ENCODE measurements at places on chromosomes 2 and 18. TPM values are rescaled to one million over a fixed set of nuclear protein-coding genes. Genes with fewer than 3 reads are reported as not detected.
A peak's percentile ranks its signal among the peaks of the same experiment; 100 is the strongest.

DNA sequence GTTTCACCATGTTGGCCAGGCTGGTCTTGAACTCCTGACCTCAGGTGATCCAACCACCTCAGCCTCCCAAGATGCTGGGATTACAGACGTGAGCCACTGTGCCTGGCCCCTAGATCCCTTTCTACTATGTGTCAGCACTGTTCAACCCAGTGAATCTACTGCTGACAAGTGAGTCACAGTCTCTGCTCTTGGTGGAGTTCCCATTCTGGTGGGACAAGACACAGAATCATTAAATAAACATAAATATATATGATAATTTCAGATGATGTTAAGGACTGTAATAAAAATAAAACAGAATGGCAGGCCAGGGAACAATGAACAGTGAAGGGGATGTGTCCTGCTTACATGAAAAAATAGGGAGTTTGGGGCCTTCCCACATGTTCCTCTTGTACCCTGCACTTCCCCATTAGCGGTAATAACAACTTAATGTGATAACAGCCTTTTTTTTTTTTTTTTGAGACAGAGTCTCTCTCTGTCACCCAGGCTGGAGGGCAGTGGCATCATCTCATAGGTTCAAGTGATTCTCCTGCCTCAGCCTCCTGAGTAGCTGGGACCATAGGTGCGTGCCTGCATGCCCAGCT lies 112.2 kb downstream of the CPO start:
- H3K36me3 ChIP-seq: peaks cover 5% of the 10 kb centered on the region
- H3K27me3 ChIP-seq: peaks cover 6% of the 10 kb centered on the region
- H3K27ac ChIP-seq: peak overlapping the region; percentile 90
- H3K4me1 ChIP-seq: peaks cover 22% of the 10 kb centered on the region
- H3K4me3 ChIP-seq: no peak overlapping the region
- no peak for DNase-seq

- H3K4me1 ChIP-seq: peaks cover 7% of the 10 kb centered on the region
- no peaks in the 10 kb centered on the region for H3K36me3 ChIP-seq
- H3K27ac ChIP-seq: no peak overlapping the region
- no peaks in the 10 kb centered on the region for H3K27me3 ChIP-seq
These were observed 158.3 kb downstream of the DNAH6 start for GRCh38 chr2:84674586-84674985.

- peaks cover 14% of the 10 kb centered on the region for H3K27me3 ChIP-seq
- H3K4me3 ChIP-seq: no peak overlapping the region
- no peaks in the 10 kb centered on the region for H3K4me1 ChIP-seq
These were observed 321.6 kb downstream of the STK39 start for GRCh38 chr2:167925758-167926157.

DNA sequence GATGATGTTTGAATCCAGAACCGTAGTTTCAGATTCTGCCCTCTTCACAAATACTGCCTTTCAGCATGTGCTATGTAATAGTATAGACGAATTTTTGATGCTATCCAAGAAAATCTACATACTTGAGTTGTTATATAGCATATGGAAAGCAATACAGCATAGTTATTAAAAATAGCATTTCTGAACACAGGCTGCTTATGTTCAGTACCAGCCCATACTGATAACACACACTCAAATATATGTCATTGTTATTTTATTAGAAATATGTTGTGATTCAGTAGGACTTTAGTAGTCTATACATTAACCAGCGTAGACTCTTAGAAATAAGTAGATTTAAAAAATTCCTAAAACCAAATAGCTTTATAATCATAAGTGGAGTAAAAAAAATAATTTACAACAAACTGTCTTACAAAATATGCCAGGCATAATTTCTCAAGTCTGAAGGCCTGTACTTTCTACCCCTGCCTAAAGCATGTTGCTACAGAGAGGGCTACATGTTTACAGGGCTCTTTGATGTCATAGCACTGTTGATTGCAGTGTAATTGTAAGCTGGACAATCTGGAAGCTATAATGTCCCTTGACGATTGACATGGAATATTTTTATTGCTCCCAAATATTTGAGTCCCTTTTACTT lies 86.3 kb downstream of the ASXL3 start:
- no peak overlapping the region for H3K27ac ChIP-seq
- no peak for DNase-seq
- H3K27me3 ChIP-seq: no peaks in the 10 kb centered on the region
- H3K4me3 ChIP-seq: no peak overlapping the region
- H3K4me1 ChIP-seq: no peaks in the 10 kb centered on the region

GRCh38 chr2:62265106-62265505 lies 69.2 kb downstream of the B3GNT2 start:
- H3K27ac ChIP-seq: no peak overlapping the region
- H3K27me3 ChIP-seq: no peaks in the 10 kb centered on the region
- H3K4me1 ChIP-seq: no peaks in the 10 kb centered on the region
- H3K4me3 ChIP-seq: no peak overlapping the region

DSG3 gene
- not detected for total RNA-seq

Data from natural killer cell treated with Interleukin-12 subunit alpha and Interleukin-12 subunit beta and Interleukin-15 and Interleukin-18, amount 100 ng/mL, for 72 hours (primary cell).